Stimulated activated CD4-positive, alpha-beta T cell treated with anti-CD3 and anti-CD28 coated beads, Interleukin-4, amount 100 ng/mL, for 1 hour (primary cell): ENCODE measurements at places on chromosomes 1 and 21.

GRCh38 chr1:85502171-85502570 is 37.2 kb upstream of the DDAH1 start:
- no peak for DNase-seq

- no peak for DNase-seq
Observed at GRCh38 chr1:29245876-29246275, 9.6 kb downstream of the PTPRU start.

GRCh38 chr1:226131639-226132038 is 54.9 kb downstream of the ACBD3 start:
- no peak for DNase-seq

DNA sequence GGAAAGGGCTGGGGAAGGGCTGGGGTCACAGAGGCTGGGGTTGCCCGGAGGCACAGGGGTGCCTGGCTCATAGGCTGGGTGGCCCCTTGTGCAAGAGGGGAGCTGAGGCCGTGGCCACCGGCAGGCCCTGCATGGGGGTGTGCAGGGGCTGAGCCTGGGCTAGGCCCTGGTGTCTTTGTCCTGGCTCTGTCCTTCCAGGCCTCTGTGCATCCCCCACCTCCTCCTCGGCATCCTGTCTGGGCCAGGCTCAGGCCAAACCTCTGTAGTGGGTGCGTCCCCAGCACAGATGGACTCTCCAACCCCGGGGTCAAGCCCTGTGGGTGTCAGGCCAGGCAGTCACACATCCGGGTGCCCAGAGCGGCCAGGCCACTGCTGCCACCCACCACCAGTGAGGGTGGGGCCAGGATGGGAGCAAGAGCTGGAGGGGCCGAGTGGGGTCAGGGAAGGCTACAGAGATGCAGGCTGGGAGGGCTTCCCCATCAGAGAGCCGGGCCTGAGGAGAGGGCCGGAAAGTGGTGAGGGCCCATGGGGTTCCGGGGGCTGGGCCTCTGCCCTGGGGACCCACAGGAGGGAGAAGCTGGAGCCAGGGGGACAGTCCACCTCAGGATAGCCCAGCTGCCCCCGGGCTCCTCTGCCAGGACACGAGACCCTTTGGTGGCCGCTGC is 19.4 kb downstream of the PANK4 start:
- no peak for DNase-seq

- DNase-seq, result peak; percentile 33
Observed at GRCh38 chr1:8495928-8496401, 178.1 kb downstream of the SLC45A1 start.

DNA sequence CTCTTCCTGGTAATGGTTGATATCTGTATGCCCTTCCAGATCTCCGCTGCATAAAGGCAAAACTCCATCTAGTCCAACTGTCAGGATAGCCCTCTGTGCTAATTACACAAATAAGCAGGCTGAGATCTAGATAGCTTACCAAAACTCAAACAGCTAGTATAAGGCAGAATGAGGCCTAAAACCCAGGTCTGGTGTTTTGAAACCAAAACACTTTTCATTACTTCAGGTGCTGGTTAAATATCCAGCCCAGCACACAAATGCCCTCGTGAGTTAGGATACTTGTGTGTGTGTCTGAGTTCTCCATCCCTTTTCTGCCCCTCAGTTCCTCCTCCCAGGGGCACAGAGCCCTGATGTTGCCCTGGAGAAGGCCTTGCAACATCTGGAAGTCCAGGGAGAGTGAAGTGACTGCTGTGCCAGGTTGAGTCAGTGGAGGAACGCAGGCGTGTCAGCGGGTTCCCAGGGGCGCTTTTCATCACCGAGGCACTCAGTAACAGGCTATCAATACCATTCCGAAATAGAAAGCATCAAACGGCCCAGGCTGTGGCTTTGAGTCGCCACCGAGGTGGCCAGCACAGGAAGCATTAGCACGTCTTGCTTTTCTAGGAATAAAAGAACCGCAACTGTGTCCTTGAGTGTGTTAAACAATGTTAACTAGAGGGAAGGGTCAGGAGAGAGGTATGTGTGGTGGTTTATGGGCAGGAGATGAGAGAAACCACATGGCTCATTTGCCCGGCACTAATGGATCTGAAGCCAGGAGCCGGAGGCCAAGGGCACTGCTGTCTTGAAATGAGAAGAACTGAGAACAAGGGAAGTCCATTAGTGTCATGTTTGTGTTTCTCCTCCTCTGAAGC is 90.7 kb upstream of the WLS start:
- DNase-seq, result no peak

DNA sequence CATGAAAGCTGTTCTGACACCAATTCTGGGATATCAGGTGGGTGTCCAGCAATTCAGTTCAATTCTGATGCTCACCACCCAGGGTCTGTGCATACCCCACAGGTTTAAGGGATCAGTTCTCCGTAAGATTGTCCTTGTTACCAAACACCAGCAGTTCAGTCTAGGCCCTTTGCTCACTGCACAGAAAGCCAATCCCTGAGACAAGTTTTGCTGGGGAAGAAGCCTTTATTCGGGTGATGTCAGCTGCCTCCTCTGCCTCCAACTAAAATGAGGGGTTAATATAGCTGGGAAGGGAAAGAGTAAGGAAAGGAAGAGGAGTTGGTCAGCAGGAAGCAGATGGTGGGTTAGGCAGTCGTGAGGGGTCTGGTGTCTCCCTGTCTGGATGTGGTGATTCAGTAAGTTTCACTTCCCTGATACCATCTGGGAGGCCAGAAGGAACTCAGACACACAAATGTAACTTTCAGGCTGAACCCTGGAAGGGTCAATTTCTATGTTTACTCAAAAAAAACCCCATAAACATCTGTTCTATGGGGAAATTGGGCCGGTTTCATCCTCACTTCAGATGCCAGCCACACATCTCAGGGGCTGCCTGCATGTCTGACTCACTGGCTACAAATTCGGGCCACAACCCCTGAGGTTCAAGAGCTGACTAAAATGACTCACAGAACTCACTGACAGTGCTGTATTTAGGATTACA is 83.3 kb upstream of the PGBD5 start:
- no peak for DNase-seq

- DNase-seq, result peak; percentile 35
Observed at GRCh38 chr1:7752512-7753417, 18.3 kb upstream of the VAMP3 start.

- DNase-seq, result no peak
Observed at GRCh38 chr1:168945870-168946269, 160.6 kb upstream of the ATP1B1 start.

GRCh38 chr1:145786271-145786670 is 37.6 kb downstream of the RNF115 start:
- DNase-seq, result no peak

GRCh38 chr1:201357211-201357610 is 20.3 kb downstream of the TNNT2 start:
- no peak for DNase-seq

DNA sequence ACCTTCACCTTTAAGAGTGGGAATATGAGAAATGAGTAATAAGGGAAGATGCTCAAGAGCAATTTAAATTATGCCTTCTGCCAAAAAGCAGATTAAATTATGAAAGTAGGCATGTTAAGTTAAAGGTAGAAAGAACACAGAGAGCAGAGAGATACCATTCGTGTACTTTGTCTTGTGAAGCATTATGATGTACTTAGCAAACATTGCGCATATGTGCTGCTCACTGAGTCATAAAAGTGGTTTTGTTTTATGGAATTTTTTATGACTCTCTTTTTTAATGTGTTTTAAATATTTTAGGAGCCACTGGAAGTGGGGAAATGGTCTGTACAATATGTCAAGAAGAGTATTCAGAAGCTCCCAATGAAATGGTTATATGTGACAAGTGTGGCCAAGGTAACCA is 35.3 kb downstream of the MTF2 start:
- DNase-seq, result no peak

DNA sequence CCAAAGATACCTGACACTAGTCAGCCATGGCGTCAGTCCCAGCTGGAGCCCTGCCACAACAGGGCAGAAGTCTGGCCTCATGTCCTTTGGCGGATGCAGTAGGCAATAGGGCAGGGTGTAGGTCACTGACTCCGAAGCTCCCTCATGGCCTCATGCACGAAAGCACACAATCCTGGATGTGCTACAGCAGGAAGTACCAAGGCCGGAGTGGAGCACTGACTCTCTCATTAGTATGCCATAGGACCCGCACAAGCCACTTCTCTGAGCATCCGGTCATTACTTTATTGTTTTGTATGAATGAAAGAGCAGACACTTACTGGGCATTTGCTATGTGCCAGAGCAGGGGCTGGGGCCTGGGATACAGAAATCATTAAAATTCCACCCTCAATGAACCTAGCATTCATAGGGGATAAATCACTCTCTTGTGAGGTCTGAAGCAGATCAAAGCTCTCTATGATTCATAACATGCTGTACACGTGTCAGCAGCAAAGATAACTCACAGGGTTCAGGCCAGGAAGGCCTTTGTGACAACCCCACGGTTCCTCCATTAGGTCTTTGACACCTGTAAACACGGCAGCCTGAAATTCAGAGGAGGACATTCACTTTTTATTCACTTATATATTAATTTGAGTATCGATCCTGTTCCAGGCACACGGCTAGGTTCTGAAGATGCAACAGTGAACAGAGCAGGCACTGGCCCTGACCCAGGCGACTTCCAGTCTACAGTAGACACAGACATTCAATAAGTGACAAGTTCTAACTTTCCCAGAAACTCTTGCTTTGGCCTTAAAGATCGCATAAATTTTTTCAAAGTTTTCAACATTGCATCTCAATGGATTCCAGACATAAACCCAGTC is 357.9 kb upstream of the USP24 start:
- no peak for DNase-seq

- DNase-seq, result no peak
Observed at GRCh38 chr1:174211486-174211885, 52.2 kb downstream of the RABGAP1L start.

- no peak for DNase-seq
Observed at GRCh38 chr1:226988334-226988666, 48.2 kb downstream of the COQ8A start.

DNA sequence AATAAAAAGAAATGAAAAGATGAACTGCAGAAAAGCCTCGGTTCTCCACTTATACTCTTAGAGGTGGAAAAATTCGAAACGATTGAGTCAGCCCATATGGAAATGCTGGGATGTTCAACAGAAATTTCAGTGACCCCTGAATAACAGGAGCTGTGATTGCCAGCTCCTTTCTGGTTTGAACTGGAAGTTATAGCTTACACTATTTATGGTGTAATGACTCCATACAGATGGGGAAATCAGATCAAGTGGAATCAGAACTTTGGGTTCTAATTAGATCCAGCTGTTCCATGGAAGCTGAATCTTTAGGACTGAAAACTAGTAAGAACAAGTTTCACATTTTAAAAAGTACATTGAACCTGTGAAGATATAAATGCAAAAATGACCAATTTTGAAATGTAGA is 569.3 kb upstream of the ZRANB2 start:
- DNase-seq, result no peak

DNA sequence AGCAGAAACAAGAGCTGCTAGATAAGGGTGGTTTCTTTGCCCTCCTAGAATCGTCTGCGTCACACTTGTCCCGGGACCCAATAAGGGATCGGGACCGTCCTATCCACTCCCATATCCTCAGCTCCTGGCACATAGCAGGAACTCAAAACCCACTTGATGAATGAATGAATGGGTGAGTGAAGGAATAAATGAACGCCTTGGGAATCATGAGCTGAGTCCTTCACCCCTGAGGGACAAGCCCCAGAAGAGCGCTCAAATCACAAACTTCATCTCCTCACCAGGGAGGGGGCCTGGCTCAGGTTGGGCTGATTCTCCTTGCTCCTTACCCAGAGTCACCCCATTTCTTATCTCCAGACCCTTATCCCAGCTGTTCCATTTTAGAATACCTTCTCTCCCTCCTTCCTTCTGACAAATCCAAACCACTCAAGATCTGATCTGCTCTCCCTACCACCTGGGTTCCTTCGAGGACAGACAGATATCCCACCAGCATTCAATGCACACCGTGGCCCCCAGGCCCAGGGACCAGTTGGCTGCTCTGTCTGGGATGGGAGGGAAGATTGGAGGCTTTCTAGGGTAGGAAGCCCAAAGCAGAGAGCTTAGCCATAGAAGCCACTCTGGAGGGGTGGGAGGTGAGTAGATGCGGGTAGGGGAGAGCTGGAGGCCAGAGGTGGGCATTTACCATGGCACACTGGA is 643 bp upstream of the MOB3C start:
- DNase-seq, result no peak

DNA sequence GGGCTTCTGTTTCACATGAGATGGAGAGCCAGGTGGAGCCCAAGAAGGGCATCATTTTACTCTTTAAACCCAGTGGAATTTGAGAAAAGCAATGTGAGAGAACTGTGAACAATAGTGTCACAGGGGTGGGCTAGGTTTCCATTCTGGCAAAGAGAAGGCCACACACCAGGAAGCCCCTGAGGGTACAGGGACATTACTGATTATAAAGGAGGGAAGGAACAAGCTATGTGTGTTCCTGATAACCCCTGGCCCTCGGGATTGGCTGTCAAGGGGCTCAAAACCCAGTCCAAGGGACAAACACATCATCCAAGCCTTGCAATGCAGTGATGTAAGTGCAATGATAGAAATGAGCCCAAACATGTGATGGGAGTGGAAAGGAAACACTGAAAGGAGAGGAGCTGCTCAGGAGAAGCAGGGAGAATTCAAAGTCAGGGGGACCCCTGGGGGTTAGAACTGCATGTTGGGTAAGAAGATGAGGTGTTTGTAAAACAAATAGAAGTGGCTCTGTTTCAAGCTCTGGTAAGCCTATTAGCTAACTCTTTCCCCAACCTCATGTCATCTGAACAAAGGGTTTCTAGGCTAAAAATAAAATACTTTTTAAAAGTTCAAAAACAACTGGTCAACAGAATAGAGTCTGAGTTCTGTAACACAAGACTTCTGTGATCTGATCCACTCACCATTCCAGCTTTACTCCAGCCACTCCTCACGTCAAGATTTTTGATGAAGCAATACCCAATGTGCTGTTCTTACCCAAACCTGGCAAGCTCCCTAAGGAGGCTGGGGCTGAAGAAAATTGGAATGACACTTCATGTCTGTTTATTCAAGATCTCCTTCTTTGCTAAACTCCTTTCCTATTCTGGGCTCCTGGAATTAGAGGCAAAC is 51.1 kb upstream of the IL12RB2 start:
- no peak for DNase-seq

GRCh38 chr1:12148958-12149790 is 17.6 kb upstream of the TNFRSF1B start:
- DNase-seq, result no peak

DNA sequence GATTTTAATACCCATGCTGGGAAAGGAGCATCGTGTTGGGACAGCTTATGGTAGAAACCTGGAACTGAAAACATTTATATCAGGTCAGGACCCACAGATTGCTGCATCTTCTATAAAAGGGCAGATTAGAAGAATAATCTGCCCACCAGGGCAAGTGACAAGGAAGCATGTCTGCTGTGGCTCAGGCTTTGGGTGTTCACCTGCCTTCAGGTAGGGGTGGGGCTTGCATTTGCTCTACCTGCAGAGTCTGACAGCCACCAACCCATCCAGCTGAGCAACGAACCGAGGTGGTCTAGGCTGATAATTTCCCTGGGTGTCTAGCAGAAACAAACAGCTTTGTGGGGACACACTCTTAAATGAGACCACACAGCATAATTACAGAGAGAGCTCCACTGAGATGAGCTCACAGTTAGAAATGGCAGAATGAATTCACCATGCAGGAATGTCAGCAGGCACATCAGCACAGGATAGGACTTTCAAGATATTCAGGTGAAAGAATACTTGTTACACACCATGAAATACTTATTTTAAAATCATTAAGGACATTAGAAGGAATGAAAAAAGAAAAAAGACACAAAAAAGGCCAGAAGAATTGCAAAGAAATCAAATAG is 36.1 kb upstream of the B3GALT5 start:
- no peak for DNase-seq
